ENCODE measurements at places on chromosomes 1 and 21.

- DNase-seq, result no peak
These were observed 208.8 kb upstream of the ADGRL4 start for GRCh38 chr1:79215311-79215710.

GRCh38 chr1:154855186-154855851, 14.8 kb downstream of the KCNN3 start:
- DNase-seq, result no peak

- peak; percentile 17 for DNase-seq
These were observed 34.2 kb downstream of the EFCAB7 start for GRCh38 chr1:63557365-63557987.

GRCh38 chr21:38751379-38752050, 54.2 kb upstream of the ETS2 start:
- peak; percentile 51 for DNase-seq

- DNase-seq, result peak; percentile 35
These were observed 27.6 kb downstream of the SKI start for GRCh38 chr1:2255420-2256369.

GRCh38 chr21:21051109-21052055, 53.2 kb downstream of the NCAM2 start:
- peak; percentile 65 for DNase-seq

DNA sequence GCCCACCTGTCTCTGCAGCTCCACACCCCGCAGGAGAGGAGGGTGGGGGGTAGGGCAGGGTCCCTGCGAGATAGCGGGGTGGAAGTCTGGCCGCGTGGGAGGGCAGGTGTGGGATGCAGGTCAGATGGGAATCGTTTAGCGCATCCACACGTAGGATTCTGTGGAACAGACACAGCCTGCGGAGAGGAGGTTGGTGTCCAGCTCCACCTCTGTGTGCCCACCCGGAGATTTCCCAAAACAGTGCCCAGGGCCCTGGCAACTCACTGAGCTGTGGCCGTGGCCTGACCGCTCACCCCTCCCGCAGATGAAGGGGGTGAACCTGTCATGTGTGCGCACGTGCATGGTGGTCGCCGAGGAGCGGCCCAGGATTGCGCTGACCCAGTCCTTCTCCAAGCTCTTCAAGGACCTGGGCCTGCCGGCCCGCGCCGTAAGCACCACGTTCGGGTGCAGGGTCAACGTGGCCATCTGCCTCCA, 46.9 kb downstream of the S100B start:
- no peak for DNase-seq

- no peak for DNase-seq
These were observed 1.5 kb upstream of the FCMR start for GRCh38 chr1:206923009-206923960.

DNA sequence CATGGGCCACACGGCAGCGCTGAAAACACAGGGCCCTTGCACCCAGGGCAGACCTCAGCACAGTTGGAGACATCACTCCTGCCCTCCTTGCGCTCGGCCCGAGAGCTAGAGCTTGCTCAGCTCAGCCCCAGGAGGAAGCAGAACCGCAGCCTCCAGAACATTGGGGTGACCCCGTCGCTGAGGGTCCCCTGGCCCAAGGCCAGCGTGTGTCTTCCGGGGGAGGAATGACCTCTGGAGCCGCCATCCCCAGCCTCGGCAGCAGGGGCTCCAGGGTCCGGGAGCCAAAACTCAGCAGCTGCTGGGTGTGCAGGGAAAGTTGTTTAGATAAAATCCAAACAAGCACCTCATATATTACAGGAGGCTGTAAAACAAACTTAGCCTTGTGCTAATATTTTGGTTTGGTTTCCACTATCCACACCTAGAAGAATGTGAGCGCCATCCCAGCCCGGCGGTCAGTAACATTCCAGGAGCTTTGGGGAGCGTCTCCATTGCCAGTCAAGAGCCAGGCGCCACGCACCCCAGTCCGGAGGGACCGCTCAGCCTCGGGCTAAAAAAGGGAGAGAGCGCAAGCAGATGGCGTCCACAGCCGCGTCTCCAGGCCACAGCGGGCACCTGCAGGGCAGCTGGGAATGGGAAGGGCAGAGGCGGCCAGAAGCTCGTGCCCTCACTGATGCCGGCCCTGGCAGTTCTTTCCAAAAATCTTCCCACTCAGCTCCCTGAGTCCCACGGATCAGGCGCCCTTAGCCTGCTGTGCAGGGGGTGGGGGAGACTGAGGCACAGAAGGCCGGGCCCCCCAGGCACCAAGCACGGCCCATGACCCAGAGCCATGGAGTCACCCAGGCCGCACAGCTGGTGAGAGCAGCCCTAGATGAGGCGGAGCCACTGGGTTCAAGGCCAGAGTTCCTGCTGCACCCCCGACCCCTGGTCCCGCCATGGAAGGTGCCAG, 52.0 kb downstream of the SLX9 start:
- DNase-seq, result no peak

GRCh38 chr1:210981490-210981889, 152.5 kb downstream of the KCNH1 start:
- no peak for DNase-seq

Measured in pons (tissue), 1 donor.